Sciatic nerve (tissue), 2 donors: ENCODE measurements at places on chromosomes 5 and 9. TPM values are rescaled to one million over a fixed set of nuclear protein-coding genes. Genes with fewer than 3 reads are reported as not detected.

GRCh38 chr5:9841516-9842170, 211.5 kb upstream of the TAS2R1 start:
- DNase-seq, result no peak

- no peak for DNase-seq
Measured at GRCh38 chr9:95383845-95384244, 66.3 kb upstream of the FANCC start.

- DNase-seq, result peak; percentile 72
Measured at GRCh38 chr9:88658311-88658822, 123.4 kb downstream of the NXNL2 start.

DNA sequence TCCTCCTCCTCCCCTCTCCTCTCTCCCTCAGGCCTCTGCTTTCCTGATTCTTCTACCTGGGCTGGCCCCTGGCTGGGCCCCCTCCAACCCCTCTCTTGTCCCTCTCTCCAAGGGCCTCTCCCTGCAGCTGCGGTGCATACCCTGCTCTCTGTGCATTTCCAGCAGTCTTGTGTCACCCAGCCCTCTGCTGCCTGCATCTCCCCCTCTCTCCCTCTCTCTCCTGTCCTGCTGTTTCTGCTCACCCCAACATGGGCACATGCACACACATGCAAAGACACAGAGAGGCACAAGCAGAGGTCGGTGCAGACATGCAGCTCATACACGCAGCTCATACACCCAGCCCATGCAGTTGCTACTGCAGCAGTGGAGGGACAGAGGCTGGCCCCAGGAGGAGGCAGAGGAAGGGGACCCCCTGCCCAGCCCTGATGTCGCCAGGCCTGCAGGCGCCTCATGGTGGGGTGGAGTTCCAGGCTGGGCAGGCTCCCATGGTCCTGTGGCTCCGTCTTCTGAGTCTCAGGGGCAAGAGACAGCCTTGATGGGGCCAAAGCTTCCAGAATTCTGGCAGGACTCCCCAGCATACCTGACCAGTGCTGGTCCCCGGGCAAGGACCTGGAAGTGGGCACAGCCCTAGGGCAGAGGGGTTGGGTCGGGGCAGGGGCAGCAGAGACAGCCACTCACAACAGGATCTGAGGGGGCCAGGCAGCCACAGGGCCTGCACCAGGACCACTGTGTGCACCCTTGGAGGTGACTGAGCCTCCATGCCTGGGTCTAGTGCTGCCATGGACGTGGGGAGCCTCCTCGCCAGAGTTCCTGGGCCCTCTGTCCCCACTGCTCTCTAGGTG, 216.9 kb downstream of the C9orf50 start:
- DNase-seq, result no peak

The OMD gene
- 35.7 TPM for total RNA-seq
